Tibial artery (tissue), 4 donors: ENCODE measurements at places on chromosomes 6 and 20.

DNA sequence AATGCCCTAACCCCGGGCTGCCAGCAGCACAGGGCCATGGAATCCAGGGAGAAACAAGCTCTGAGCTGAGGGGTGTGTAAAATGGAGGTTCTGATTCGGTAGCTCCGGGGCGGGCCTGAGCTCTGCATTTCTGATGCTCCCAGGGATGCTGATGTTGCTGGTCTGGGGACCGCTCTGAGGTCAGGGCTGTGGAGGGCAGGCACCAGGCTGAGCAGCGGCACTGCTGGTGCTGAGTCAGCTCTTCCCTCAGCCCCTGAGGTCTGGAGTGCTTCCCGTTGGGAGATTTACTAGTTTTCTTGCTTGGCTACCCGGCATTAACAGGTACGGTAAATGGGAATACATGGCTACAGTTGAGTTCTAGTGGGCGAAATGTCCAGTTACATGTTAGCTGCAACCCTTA, 18.6 kb upstream of the CST3 start:
- no peaks in the 10 kb centered on the region for H3K36me3 ChIP-seq
- no peak overlapping the region for H3K27ac ChIP-seq
- H3K27me3 ChIP-seq = no peaks in the 10 kb centered on the region

DNA sequence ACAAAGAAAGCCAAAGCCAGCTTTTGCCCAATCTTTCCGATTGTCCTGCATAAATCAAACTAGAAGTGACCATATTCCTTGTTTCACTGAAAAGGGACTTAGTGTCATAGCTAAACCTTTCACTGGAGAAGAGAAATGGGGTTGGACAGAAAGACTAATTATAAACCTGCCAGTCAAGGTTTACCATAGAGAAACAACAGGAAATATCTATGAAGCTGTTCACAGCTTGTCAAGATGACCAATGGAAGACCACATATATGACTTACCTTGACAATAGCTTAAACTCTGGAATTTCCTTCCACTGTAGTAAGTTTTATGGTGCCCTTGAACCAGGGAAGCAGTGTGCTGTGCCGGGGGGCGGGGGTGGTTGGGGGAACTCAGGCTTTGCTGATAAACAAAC, 107.7 kb upstream of the PHACTR1 start:
- no peak overlapping the region for H3K27ac ChIP-seq
- no peak for DNase-seq
- H3K27me3 ChIP-seq = no peaks in the 10 kb centered on the region

DNA sequence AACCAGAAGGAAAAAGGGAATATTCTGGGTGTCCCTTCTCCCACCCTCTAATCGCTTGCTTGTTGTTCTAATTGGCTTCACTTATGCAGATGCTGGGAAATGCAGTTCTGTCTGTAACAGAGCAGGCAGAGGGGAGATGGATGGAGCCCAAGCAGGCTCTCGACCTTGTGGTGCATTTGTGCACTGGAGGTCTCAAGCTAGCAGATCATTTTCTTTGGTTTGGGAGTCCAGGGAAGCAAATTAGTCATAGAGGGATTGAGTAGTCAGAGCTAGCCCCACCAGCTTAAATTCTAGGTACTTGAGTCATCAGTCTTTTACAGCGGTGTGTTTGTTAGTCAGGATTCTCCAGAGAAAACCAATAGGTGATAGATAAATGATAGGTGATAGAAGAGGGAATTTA, 234.7 kb upstream of the ECI2 start:
- H3K36me3 ChIP-seq = no peaks in the 10 kb centered on the region
- H3K27me3 ChIP-seq = no peaks in the 10 kb centered on the region
- H3K4me1 ChIP-seq = no peaks in the 10 kb centered on the region
- no peak overlapping the region for H3K27ac ChIP-seq

GRCh38 chr6:100435299-100435698, 29.4 kb downstream of the SIM1 start:
- no peaks in the 10 kb centered on the region for H3K27me3 ChIP-seq
- H3K36me3 ChIP-seq = no peaks in the 10 kb centered on the region
- H3K4me1 ChIP-seq = no peaks in the 10 kb centered on the region
- H3K27ac ChIP-seq = no peak overlapping the region
- no peak for DNase-seq

DNA sequence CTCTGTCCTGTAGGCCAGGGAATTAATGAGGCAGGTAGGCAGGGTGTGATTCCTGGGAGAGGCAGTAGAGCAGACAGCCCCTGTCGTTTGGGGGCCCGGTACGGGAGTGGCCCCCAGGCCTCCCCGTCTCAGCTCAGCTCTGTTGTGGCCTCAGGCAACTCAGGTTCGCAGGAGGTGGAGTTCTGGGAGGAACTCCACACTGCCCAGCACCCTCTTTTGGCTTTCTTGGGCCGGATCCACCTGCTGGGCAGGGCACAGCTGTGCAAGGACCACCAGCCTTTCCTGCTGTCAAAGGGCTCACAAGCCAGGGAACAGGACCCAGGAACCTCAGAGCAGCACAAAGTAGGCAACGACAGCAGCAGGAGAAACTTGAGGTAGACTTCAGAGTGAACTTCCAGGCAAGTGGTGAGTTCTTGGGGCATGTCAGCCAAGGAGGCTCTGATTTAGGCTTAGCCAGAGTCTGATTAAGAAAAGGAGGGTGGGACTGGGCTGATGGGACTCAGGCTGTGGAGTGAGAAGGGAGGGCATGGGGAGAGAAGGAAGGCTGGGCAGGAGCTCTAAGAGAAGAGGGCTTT, 36.9 kb downstream of the RAB44 start:
- no peak for DNase-seq
- H3K4me3 ChIP-seq = peak overlapping the region; percentile 41
- no peaks in the 10 kb centered on the region for H3K36me3 ChIP-seq
- H3K27ac ChIP-seq = peak overlapping the region; percentile 89
- H3K4me1 ChIP-seq = peaks cover 15% of the 10 kb centered on the region
- H3K27me3 ChIP-seq = no peaks in the 10 kb centered on the region

GRCh38 chr6:47710295-47710694, 11.9 kb downstream of the ADGRF4 start:
- no peak for DNase-seq
- no peak overlapping the region for H3K4me3 ChIP-seq
- H3K27ac ChIP-seq = no peak overlapping the region
- no peaks in the 10 kb centered on the region for H3K27me3 ChIP-seq
- no peaks in the 10 kb centered on the region for H3K36me3 ChIP-seq

GRCh38 chr6:6176127-6176526, 144.3 kb downstream of the F13A1 start:
- H3K4me1 ChIP-seq = no peaks in the 10 kb centered on the region
- H3K27me3 ChIP-seq = no peaks in the 10 kb centered on the region
- no peak overlapping the region for H3K4me3 ChIP-seq
- no peak overlapping the region for H3K27ac ChIP-seq
- DNase-seq = no peak

GRCh38 chr6:3624250-3625136, 127.0 kb downstream of the PXDC1 start:
- no peak overlapping the region for H3K27ac ChIP-seq
- no peak overlapping the region for H3K4me3 ChIP-seq
- no peaks in the 10 kb centered on the region for H3K4me1 ChIP-seq
- no peaks in the 10 kb centered on the region for H3K36me3 ChIP-seq

DNA sequence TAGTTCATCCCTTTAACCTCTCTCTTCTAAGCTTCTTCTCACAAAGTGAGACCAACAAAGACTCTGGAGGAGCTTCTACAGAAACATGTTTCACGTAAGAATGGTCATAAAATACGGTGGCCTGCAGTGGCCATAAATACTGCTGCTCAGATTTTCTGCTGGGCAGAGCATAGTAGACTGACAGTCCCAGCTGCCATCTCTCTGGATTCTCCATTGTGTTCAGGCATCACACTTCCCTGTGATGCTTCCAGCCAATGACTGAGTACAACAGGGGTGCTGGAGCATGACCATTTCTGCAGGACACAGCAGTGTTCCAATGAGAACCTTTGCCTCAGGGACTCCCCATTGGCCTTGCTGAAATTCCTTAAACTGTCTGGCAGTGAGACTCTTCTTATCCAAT, 392.6 kb downstream of the MMUT start:
- no peaks in the 10 kb centered on the region for H3K4me1 ChIP-seq
- H3K27ac ChIP-seq = no peak overlapping the region
- no peak overlapping the region for H3K4me3 ChIP-seq
- no peak for DNase-seq

GRCh38 chr6:102812242-102812641, 1418.7 kb downstream of the GRIK2 start:
- no peak overlapping the region for H3K4me3 ChIP-seq
- H3K36me3 ChIP-seq = no peaks in the 10 kb centered on the region
- no peak overlapping the region for H3K27ac ChIP-seq
- DNase-seq = no peak

GRCh38 chr20:22805219-22805618, 220.8 kb upstream of the FOXA2 start:
- peaks cover 11% of the 10 kb centered on the region for H3K4me1 ChIP-seq
- no peaks in the 10 kb centered on the region for H3K27me3 ChIP-seq
- no peak for DNase-seq
- H3K27ac ChIP-seq = no peak overlapping the region
- no peaks in the 10 kb centered on the region for H3K36me3 ChIP-seq

DNA sequence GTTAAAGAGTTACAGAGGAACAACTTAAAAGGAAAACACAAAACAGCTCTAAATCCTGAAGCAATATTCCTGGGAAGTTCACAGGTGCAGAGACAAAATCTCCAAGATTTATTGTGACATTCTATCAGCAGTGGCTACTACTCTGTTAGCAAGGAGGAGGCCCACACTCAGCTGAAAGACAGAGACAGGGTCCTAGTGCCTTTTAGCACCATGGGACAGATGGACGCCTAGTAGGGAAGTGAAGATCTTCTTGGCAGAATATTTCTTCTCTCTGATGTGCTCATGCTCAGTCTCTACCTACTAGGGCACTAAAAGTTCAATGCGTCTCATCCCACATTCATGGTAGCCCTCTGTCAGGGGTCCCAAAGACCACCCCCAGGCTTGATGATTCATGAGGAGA, 133.4 kb downstream of the LAMP5 start:
- DNase-seq = no peak
- H3K27me3 ChIP-seq = no peaks in the 10 kb centered on the region
- H3K4me3 ChIP-seq = no peak overlapping the region
- no peaks in the 10 kb centered on the region for H3K4me1 ChIP-seq
- H3K36me3 ChIP-seq = no peaks in the 10 kb centered on the region
- no peak overlapping the region for H3K27ac ChIP-seq

- H3K4me3 ChIP-seq = no peak overlapping the region
- peaks cover 8% of the 10 kb centered on the region for H3K4me1 ChIP-seq
Observed at GRCh38 chr20:53597521-53598120, 4.0 kb upstream of the ZNF217 start.

DNA sequence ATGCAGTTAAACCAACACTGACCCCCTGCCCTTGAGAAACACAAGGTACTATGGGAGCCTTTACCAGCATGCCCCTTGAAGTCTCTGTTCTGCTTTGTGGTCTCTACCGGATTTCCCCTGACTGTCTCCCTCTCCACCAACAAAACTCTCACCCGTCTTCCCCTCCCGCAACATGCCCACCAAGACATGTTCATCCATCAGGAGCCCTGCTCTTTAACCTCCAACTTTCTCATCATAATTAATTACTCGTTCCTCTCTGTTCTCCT, 1.1 kb downstream of the ZNF165 start:
- H3K4me3 ChIP-seq = peak overlapping the region; percentile 71
- peak overlapping the region; percentile 92 for H3K27ac ChIP-seq
- H3K36me3 ChIP-seq = no peaks in the 10 kb centered on the region
- H3K27me3 ChIP-seq = no peaks in the 10 kb centered on the region

GRCh38 chr6:49787176-49787575, at the start of gene PGK2:
Gene PGK2 (minus strand): TSS chr6:49787285. CDS start chr6:49787187, 98 bp downstream.
- H3K4me1 ChIP-seq = no peaks in the 10 kb centered on the region
- no peaks in the 10 kb centered on the region for H3K27me3 ChIP-seq
- H3K36me3 ChIP-seq = no peaks in the 10 kb centered on the region
- H3K4me3 ChIP-seq = no peak within 1 kb of the TSS
- no peak within 1 kb of the TSS for H3K27ac ChIP-seq
- DNase-seq = no peak

- H3K27me3 ChIP-seq = no peaks in the 10 kb centered on the region
- no peak overlapping the region for H3K4me3 ChIP-seq
- H3K27ac ChIP-seq = no peak overlapping the region
- DNase-seq = no peak
Observed at GRCh38 chr6:134436950-134437349, 119.0 kb upstream of the SGK1 start.
